ENCODE measurements at places on chromosomes 6 and 20.

- no peak for DNase-seq
These were observed 10.5 kb downstream of the SYNGAP1 start for GRCh38 chr6:33430334-33430733.

DNA sequence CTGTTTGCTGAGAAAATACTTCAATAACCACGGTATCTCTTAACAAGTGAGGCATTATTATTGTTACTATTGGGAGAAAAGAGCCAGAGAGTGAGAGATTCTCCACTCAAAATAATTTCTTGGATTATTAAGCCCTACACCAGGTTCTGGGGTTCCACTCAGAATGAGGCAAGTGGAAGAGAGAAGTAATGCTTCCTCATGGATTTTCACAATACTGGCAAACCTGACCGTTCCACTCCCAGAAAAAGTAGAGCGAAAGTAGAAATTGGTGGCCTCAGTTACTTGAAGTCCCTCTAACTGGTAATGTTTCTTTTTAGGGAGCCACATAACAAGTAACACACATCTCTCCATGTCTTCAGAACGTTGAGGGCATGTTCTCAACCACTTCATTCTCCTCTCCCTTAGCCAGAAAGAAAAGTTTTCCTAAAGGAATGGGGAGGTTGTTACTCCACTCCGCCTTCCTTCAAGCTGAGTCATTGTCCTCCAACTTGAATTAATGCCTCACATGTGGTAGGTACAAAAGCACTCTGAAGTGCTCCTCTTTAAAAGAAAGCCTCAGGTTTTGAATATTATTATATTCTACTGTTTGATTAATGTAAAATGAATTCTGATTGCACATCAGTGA, 1.9 kb downstream of the BAG2 start:
- peak; percentile 88 for DNase-seq

DNA sequence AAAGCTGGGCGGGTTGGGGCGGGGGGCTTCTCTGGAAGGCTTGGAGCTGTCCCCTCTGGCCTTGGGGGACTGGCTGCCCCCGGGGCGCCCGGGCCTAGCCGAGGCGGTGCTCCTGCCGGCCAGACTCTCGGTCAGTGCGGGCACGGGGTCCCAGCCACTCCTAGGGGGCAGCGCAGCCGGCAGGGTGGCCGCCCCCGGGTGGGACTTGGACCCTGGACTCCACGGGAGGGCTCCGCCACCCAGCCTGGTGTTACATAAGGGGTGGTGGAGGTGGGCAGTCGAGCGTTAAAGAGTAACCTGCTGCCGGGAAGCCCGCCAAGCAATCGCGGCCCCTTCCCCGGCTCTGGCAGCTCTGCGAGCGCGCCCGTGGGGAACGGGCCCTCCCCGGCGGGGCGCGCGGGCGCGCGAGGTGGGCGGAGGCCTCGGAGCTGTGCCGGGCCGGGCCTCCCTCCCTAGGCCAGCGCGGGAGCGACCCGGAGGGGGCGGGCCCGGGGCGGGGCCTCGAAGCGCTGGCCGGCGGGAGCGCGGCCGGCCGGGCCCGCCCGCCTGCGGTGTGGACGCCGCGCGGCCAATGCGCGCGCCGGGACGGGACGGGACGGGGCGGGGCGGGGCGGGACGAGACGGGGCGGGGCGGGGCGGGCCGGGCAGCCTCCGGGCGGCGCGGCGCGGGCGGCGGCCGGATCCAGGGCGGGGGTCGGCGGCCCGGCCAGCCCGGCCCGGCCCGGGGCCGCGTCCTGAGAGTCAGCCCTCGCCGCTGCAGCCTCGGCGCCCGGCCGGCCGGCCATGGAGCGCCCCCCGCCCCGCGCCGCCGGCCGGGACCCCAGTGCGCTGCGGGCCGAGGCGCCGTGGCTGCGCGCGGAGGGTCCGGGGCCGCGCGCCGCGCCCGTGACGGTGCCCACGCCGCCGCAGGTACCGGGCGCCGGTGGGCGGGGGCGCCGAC, at the start of gene SLC2A4RG:
Gene SLC2A4RG, plus strand, starts transcription at position 647 of the 940 bp plus-strand sequence. Its CDS starts 137 bp downstream, at position 784.
- peak; percentile 87 for DNase-seq

DNA sequence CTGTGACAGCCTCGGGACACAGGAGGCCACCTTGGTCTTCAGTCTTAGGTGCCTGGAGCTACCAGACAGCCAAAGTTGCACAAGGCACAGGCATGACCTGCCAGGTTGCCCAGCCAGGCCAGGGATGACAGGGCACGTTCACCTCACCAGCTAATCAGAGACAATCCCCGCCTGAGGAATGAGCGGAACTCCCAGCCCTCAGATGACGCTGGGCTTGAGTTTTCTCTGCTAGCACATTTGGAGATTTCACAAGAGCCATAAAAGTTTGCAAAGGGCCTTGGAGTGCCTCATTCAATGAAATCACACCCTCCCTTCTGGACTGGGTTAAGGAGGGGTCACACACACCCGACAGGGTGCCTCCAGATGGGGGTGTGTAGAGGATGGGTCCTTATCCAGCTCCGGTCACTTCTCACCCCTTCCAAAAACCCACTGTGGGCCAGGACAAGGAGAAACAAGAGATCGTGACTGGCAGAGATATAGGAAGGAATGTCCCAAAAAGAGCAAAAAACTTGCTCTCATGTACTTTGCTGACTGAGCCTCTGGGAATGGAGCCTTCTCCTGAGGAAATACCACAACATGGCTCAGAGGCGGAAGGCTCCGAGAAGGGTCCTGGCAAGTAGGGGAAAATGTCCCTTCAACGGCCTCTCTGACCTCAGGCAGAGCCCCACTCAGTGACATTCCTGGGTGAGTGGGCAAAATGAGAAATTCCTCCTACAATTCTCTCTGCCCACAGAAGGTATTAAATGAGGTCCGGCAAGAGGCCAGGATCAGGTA, 121.6 kb downstream of the ISM1 start:
- no peak for DNase-seq

GRCh38 chr6:32154514-32155161, 697 bp downstream of the PPT2 start:
- DNase-seq: peak; percentile 80

DNA sequence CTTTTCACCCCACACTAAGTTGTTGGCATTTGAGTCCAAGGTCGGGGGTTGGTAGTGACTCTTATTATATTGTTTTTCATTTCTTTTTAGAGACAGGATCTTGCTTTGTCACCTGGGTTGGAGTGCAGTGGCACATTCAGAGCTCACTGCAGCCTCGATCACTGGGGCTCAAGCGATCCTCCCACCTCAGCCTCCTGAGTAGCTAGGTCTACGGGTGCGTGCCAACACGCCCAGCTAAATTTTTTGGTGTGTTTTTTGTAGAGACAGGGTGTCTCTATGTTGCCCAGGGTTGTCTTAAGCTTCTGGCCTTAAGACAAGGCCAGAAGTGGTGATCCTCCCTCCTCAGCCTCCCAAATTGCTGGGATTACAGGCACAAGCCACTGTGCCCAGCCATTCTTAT, 25.1 kb upstream of the TGM2 start:
- no peak for DNase-seq
